ENCODE measurements at places on chromosomes 11 and 22.

- no peak for DNase-seq
Measured at GRCh38 chr11:134751031-134751585, 339.1 kb upstream of the B3GAT1 start.

GRCh38 chr11:112995423-112996090, 34.3 kb downstream of the NCAM1 start:
- no peak for DNase-seq

DNA sequence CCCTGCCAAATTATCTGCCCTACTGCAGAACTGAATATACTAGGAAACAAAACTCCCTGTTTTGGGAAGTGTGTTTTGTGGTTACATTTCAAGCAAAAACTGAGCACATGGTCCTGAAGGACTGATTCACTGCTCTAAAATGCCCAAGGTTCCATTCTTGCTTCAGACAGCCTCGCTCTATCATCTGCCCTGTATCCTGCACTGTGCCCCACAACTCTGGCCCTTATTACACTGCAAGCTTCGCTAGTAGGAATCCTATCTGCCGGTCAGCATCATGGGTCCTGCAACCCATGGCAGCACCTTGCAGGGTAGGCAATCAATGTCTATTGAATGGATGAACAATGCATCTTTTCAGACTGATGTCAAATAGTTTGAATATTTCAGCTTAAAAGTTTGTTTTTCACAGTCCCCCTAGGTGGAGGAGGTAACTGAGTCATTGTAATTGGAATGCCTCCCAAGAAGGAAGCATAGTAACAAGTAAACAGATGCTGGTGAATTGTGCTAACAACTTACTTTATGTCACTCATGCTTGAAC, 21.3 kb downstream of the LAYN start:
- DNase-seq = no peak

- no peak for DNase-seq
Measured at GRCh38 chr22:40211476-40212054, 33.8 kb downstream of the TNRC6B start.

- no peak for DNase-seq
Measured at GRCh38 chr22:30970356-30970746, 1.3 kb downstream of the TUG1 start.

- DNase-seq = no peak
Measured at GRCh38 chr11:115242982-115243381, 261.2 kb downstream of the CADM1 start.

DNA sequence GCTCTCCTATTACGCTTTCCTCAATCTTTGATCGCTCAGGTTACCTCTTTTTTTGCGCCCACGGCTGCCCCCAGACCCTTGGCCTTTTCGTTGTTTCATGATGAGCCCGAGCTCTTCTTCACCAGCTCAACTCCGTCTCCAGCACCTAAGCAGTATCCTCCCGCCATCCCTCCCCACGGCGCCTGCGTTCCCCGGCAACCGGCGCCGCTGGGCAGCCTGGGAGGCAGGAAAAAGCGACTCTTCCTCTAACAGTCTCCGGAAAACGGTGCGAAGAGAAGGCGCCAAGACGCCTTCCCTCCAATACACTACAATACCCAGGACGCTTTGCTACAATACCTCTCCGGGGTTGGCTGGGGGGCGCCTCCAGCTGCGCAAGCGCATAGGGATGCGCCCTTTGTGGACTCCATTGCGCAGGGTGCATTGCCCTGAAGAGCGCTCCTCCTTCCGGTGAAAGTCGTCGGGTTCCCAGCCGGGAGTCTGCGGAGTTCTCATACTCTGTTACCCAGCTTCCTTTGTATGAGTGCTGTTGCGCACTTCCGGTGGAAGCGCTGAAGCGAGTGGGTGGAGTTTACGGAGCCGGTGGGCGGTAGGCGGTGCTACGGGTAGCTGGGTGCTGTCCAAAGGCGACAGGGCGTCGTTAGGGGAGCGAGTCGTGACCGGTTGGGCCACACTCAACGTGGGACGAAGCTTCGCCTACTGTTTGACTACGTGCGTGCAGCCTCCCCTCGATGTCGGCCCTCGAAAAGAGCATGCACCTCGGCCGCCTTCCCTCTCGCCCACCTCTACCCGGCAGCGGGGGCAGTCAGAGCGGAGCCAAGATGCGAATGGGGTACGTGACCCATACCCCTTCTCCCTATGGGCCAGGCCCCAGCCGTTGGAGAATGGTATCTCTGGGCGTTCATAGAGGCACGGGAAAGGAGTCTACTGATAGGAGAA, at the start of the genes C2CD3 and PPME1:
TSS of gene C2CD3 (minus strand) at position 309 of the 936 bp plus-strand sequence. CDS start at position 99, 210 bp downstream.
TSS of gene PPME1 (plus strand) at position 596 of the 936 bp plus-strand sequence. CDS start at position 729, 133 bp downstream.
- peak; percentile 80 for DNase-seq

GRCh38 chr11:111934306-111934705, 2.8 kb upstream of the DIXDC1 start:
- no peak for DNase-seq

DNA sequence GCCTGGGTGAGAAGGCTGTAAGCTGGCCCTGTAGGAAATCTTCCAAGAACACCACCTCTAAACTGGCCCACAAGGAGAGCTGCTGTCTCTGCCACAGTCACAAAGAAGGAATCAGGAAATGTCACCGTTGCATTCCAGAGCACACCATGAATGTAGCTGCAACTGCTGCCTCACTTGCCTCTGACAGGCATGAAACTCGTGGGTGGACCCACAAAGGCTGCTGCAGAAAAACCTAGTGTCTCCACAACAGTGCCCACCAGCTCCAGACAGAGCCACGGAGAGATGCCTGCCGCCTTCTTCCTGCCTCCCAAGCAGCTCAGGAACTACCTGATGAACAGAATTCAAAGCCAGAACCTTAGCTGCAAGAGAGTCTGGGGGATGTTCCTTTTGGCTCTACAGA, 10.5 kb downstream of the DNAJB13 start:
- no peak for DNase-seq

DNA sequence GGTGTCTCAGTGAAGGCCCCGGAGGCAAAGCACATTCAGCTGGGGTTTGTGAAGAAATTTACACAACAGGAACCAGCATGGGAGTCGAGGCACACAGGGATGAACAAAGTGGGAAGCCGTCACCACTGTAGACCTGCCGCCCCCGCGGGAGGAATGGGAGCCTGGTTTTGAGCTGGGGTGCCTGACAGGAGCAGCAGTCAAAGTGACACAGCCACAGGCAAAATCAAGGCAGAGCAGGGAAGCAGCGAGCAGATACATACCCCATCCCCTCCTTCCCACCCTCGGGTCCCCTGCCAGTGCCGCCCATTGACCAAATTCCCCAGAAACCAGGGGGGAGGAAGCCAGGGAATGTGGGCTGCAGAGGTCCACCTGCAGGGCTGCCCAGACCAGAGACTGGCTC, 20.8 kb downstream of the P2RX3 start:
- DNase-seq = no peak

DNA sequence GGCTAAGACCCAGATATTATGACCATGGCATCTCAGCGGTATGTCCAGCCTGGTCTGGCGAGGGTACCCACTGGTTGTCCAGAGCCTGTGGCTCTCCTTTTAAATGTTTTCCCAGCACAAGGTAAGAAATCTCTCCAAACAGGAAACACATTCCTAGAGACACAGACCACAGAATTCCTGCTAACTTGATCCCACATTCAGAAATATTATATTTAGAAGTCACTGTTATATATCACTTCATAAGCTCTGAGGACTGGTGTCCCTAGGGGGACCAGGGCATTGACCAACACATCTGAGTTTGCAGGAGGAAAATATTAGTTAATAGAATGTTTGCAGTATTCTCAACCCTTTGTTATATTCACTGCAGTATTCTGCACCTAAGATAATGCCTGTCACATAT, 23.1 kb downstream of the TMPRSS13 start:
- DNase-seq = no peak

DNA sequence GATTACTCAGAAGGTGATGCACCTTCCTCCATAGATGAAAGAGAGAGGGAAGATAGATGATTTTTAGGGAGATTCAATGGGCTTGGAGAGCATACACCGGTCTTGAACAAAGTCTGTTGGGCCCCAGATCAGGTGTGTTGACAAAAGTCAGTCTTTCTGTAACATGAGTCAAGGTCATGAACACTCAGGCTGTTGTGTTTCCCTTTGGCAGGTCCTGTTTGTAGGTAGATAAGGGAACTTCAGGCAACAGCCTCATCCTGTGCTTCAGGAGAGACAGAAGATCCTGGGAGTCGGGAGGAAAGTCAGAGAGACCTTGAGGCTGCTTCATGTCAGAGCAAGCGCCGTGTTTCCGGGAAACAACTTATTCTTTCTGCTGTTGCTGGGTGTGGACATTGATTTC, 703.1 kb downstream of the BRD1 start:
- no peak for DNase-seq

- no peak for DNase-seq
Measured at GRCh38 chr22:28112190-28112544, 193.1 kb upstream of the PITPNB start.

DNA sequence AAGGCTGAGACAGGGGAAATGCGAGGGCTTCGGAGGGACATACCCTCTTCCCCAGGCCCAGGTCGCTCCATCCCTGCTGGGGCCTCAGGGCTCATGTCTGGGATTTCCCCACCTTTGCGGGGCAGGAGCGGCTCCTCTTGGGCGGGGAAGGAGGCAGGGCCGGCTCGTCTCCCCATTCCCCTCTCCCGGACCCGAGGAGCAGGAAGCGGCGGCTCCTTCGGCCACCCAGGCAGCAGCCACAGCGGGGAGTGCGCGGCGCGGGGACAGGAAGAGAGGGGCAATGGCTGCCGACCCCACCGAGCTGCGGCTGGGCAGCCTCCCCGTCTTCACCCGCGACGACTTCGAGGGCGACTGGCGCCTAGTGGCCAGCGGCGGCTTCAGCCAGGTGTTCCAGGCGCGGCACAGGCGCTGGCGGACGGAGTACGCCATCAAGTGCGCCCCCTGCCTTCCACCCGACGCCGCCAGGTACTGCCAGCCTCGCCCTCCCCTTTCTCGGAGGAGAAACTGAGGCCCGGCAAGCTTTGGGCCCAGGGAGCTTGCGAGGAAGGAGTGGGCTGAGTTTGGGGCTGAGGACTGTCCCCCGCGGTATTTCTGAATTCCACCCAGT, at the start of gene ANKK1:
TSS of gene ANKK1 (plus strand) at position 175 of the 607 bp plus-strand sequence. CDS start at position 281, 106 bp downstream.
- peak; percentile 30 for DNase-seq

- no peak for DNase-seq
Measured at GRCh38 chr11:35083181-35083430, 55.9 kb upstream of the CD44 start.

GRCh38 chr22:41302811-41303210, 1.5 kb downstream of the ZC3H7B start:
- no peak for DNase-seq

DNA sequence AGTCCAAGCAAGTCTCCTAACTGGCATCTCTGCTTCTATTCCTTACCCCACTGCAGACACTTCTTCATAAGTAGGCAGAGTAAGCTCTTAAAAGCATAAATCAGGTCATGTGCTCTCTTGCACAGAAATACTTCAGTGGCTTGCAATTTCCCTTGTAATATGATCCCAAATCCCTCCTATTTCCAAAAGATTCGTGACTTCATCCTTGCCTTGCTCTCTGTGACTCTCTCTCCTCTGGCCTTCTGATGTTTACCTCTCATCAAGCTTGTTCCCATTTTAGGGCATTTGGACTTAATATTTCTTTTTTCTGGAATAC, 37.4 kb upstream of the NCR3LG1 start:
- no peak for DNase-seq

- peak; percentile 100 for DNase-seq
Measured at GRCh38 chr11:67071420-67072284, 15.0 kb downstream of the RHOD start.

DNA sequence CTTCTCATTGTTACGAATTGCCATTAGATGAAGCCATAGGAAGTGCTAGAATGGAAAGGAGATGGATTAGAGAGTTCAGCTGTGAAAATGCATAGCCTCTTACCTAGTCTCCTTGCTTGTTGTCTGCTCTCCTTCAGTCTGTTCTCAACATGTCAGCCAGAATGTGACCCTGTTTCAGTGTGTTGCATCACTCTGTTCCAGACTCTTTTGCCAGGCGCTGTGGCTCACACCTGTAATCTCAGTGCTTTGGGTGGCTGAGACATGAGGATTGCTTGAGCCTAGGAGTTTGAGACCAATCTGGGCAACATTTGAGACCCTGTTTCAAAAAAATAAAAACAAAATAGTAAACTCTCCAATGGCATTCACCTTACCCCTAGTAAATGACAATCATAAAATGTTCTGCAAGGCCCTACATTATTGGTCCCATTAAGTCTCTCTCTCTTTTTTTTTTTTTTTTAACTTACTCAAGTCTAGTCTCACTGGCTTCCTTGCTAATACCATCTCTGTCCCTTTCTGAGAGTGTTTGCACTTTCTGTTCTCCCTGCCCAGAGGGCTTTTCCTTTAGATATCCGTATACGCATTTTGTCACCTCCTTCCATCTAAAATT, 39.4 kb downstream of the CYP2R1 start:
- DNase-seq = no peak

DNA sequence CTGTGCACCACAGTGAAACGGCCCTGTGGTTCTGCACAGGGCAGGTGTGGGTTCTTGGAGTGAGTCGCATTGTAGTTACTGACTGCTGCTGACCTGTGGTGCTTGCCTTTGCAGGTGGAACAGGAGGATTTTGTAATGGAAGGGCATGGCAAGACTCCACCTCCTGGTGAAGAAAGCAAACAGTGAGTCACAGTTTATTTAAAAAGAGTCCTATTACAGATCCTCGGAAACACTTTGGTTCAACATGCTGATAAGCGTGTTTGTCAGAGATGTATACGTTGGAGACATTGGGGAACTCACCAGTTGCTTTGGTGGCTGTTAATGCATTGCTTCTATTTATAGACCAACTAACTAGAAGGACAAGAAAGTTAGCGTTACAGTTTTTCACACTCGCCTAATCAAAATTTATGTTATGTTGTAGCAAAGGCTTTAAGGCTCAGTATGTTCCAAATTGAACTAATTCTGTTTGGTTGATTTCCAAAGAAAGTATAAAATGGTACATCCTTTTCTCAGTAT, 21.7 kb upstream of the TNRC6B start:
- peak; percentile 73 for DNase-seq

GRCh38 chr22:38273135-38273826, 471 bp upstream of the TMEM184B start:
- DNase-seq = no peak

- DNase-seq = no peak
Measured at GRCh38 chr11:73286240-73286810, 14.2 kb downstream of the P2RY6 start.

DNA sequence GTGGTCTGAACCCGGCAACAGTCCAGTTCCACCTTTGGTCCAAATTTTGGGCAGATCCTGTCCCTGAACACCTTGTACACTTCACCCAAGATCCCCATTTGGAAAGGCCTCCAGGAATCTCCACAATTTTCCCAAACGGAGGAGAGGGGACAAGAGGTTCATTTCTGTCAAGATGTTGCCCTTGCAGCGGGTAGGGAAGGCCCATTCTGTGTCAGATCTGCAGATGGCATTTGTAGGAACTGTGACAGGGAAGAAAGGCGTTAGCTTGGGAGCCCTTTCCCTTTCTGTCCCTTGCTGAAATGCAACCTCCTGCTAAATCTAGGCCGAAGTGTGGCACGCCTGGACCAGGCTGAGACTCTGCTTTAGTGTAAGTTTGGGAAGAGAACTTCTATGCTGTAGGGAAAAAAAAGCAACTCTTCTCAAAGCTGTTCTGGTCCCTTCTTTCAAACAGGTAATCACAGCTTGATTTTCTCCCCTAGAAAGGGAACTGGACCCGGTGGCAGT, 86.0 kb downstream of the SCN3B start:
- no peak for DNase-seq

DNA sequence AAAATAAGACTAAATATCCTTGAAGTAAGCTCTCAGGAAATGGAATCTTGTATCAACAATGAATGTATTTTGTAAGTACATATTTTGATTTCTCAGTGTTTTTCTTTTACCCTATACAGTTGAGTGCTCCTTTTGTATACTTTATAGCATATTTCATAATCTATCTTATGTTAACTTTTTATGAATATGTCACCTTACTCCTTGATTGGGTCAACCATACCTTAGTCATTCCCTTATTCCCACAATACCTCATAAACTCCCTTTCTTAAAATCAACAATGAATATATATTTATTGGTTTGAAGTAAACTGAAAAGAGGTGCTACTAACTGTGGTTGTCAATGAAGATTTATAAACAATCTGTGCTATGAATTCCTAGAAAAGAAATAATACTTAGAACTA, 686.2 kb downstream of the METTL15 start:
- no peak for DNase-seq
